ENCODE measurements at places on chromosomes 12 and 14.
A peak's percentile ranks its signal among the peaks of the same experiment; 100 is the strongest.

GRCh38 chr14:30225176-30225575 lies 297.5 kb upstream of the PRKD1 start:
- DNase-seq: no peak

DNA sequence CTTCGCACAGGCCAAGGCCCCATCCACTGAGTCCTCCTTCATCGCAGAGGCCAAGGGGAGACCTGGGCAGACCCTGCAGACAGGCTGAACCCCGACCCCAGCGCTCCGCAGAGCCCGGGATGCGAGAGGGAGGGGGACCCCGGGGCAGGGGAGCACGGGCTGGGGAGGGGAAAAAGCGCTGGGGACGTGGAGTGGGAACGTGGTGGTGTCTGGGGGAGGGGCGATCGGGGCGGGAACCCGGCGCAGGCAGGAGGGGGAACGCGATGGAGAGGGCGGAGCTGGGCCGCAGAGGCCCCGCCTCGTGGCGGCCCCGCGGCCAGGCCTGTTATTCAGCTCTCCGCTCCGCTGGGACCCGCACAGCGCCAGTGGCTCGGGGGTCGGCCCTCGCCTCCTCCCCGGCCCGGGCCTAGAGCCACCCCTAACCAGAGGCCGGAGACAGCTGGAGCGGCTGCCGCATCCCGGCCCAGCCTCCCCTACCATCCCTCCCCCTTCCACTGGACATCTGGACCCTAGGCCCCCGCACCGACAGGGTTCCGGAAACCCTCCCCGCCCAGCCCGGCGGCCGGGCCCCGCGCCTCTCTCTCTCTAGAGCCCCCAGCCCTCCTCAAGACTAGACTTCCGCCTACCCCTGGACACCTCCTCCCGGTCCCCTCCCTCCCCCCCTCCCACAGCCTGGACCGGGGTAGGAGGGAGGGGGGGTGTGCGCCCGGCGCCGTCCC lies at the start of gene ARHGEF25:
TSS of gene ARHGEF25 (plus strand) at position 328 of the 719 bp plus-strand sequence. CDS start 460 bp downstream, outside the sequence.
- no peak for DNase-seq

DNA sequence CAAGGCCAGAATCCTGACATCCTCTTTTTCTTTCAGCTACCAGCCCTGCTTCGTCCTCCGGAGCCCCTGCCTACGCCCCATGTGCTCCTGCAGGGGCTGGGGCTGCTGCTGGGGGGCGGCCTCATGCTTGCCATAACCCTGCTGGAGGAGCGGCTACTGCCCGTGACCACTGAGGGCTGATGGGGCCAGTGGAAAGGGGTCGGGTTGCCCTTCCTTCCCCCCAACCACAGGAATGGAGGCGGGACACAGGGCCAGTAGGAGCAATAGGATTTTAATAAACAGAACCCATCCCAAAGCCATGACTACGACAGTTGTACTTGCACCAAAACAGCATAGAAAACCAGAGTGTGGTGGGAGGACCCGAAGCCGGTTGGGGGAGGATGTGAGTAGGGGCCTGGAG lies 7.7 kb downstream of the SLC39A5 start:
- no peak for DNase-seq

DNA sequence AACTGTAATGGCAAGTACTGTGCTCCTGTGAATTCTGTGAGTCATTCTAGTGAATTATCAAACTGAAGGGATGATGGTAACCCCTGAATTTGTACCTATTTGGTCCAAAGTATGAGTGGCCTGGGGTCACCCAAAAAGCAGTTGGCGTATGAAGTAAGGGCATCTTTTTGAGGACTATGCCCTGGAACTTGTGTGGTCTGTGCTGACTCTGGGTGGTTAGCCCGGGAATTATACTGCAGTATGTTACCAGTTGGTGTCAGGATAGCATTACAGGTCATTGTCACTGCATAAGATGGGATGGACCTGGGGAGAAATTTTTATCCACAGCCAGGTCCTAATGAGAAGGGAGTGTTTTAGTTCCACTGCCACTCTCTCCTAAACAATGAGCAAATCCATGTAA lies 174.7 kb downstream of the SSPN start:
- no peak for DNase-seq

- DNase-seq: no peak
Measured at GRCh38 chr14:52175982-52176502, 91.5 kb upstream of the PTGDR start.

DNA sequence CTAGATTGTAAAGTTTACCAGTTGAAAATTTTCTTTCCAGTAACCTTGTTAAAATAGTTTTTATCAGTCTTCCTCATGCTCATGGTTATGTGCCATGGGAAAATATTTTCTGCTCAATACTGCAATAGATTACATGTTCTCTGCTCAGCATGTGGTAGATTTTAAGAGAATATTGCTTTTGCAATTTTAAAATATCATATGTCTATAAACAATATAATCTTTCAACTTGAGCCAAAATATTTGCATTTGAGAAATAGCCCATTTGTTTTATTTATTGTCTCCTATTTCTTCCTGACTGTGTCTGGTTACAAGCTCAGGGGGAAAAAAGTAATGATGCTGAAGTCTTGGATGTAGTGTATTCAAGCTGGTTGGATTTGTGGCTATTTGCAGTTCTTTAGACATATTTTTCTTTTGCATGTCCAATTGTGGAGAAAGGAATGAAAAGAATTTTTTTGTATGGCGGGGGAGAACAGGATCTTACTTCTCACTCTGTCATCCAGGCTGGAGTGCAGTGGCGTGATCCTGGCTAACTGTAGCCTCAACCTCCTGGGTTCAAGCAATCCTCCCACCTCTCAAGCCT lies 342.6 kb upstream of the NAV3 start:
- peak; percentile 73 for DNase-seq

DNA sequence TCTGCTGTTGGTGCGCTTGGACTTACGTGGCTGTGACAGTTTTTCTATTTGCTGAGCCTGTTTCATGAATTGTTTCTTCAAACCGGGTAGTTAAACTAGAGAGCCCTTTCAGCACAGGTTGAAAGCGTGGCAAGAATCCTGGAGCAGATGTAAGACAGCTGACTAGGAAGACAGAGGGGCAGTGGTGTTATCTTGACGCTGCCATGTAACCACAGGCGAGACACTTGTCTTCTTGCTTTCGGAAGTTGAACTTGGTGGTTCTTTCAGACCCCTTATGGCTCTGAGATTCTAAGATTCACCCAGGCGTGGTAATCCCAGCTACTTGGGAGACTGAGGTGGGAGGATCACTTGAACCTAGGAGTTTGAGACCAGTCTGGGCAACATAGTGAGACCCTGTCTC lies 4.3 kb downstream of the EMP1 start:
- DNase-seq: no peak

- no peak for DNase-seq
Measured at GRCh38 chr12:107328442-107329133, 235.2 kb upstream of the CRY1 start.

- no peak for DNase-seq
Measured at GRCh38 chr14:74290415-74290814, 12.3 kb downstream of the ABCD4 start.

Measured in AG09309 (cell line).